ENCODE measurements at places on chromosomes 3 and 15.

- no peak for DNase-seq
Measured at GRCh38 chr3:48245136-48245535, 4.2 kb downstream of the ZNF589 start.

DNA sequence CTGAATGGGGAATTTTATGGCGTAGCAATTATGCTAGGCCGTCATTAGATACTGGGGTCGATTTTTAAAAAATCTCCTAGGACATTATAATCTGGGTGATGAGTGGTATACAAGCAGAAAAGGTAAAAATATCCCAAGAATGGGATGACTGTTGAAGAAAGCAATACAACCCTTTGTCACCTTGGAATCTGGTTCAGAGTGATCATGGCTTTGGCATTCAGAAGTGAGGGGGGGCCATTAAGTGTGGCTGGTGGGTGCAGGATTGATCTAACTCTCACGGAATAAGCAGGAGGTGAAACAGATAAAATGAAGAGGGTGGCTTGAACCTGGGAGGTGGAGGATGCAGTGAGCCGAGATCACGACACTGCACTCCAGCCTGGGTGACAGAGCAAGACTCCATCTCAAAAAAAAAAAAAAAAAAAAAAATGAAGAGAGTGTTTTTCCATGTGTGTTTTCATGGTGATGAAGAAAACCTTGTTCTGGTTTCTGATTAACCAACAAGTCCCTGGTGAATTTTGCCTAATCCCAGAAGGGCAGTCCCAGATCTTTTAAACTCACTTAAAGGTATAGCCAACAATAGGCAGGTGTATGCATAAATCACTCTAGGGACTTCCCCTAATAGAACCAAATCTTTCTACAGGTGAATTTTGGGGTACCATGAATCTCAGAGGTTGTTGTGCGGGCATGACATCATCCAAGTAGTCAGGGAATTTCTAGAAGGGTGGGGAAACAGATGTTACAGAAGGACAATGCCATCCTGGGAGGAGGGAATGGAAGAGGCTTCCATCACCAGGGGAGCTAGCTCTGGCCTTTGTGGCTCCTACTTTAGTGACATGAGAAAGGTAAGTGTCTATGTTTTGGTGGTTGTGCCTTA, 3.1 kb upstream of the RAD54L2 start:
- no peak for DNase-seq

- DNase-seq = no peak
Measured at GRCh38 chr3:128498127-128498626, 5.2 kb upstream of the GATA2 start.

GRCh38 chr3:179599531-179599930, 4.9 kb downstream of the MRPL47 start:
- DNase-seq = no peak

GRCh38 chr3:30644615-30645014, 38.2 kb downstream of the TGFBR2 start:
- DNase-seq = no peak

- no peak for DNase-seq
Measured at GRCh38 chr3:41362638-41363559, 163.6 kb downstream of the CTNNB1 start.

All from large intestine (tissue), 12 donors.